ENCODE measurements at places on chromosomes 7 and 10.

- peak; percentile 26 for DNase-seq
Measured at GRCh38 chr10:104435822-104436221, 82.2 kb downstream of the CFAP58 start.

- no peak for DNase-seq
Measured at GRCh38 chr10:94287336-94287735, 75.4 kb downstream of the NOC3L start.

- DNase-seq, result no peak
Measured at GRCh38 chr7:28292834-28293526, 112.4 kb upstream of the JAZF1 start.

GRCh38 chr10:58350619-58351323 lies 16.0 kb downstream of the UBE2D1 start:
- no peak for DNase-seq

- no peak for DNase-seq
Measured at GRCh38 chr10:7550013-7550412, 116.8 kb downstream of the ITIH5 start.

GRCh38 chr7:43876976-43877745 lies 7.8 kb upstream of the MRPS24 start:
- no peak for DNase-seq

DNA sequence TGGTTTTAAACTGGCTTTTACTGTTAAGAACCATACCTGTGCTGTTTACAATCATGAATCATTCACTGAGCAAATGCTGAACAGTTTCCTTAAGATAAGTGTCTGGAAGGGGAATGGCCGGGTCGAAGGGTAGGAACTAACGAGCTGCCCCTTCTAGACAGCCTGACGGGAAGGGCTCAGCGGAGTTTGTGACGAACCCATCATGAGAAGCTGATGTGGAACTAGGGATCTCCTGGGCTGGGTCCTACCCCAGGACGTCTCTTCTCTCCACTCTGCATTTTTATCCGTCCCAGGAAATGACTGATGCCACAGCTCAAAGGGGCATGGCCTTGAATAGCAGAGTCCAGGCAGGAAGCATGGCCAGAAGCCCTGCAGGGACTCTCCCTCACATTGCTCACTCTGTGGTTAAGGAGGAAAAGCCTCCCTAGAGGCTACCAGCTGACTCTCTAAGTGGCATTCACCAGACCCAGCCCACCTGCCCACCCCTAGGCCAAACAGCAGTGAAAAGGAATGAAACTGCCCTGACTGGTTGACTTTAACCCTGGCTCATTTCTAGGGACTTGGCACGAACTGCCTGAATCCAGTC lies 112.0 kb downstream of the PFKFB3 start:
- DNase-seq, result no peak

- no peak for DNase-seq
Measured at GRCh38 chr7:64183126-64183742, 23.8 kb upstream of the ZNF735 start.

DNA sequence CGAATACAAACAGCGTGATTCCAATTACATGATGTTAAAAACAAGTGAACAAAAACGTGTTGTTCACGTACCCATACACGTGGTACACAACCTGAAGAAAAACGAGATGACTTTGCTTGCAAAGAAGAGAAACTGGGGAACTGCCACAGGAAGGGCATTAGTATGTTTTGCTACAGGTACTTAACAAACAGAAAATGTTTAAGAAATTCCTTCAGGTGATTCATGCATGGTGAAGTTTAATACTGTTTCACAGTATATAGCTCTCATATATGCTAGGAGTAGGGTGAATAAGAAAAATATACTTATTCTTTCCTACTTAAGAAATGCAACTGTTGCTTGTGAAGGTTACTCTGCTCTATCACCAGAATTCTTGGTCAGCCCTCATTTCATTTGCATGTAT lies 9.8 kb downstream of the SEC61G start:
- DNase-seq, result no peak

GRCh38 chr10:73093922-73094850 lies 2.5 kb downstream of the P4HA1 start:
- no peak for DNase-seq

DNA sequence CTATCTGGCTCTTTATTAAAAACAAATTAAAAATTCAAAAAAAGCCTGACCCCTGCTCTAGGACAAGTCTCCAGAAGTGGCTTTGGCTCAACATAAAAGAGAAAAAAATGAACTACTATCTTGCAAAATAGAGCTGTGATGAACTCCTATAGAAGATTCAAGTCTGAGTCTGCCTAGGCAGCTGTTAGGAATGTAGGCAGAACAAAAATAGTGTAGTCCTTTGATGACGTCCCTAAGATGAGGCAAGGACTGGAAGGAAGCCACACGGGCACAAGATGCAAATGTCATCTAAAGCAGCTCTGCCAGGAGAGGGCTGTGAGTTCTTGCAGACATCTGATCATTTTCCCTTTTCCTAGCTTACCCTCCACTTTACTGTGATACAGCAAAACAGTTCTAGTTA lies 20.5 kb downstream of the ASNS start:
- DNase-seq, result no peak

DNA sequence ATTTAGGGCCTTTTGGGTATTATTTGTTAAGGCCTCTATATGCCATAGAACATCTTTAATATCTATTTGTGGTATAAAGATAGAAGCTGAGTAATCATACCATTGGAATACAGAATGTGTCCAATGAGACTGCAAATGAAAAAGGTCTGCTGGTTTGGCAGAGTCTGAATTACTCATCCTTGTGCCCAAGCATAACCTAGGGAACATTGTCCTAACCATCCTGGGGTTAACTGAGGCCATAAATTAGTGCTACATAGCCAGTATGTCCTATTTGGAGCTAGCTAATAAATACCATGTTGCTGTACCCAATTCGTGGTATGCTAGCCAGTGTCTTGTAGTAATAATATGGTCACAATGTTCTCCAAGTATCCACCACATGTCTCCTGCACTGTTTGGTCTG lies 117.1 kb downstream of the ANKRD26 start:
- no peak for DNase-seq

DNA sequence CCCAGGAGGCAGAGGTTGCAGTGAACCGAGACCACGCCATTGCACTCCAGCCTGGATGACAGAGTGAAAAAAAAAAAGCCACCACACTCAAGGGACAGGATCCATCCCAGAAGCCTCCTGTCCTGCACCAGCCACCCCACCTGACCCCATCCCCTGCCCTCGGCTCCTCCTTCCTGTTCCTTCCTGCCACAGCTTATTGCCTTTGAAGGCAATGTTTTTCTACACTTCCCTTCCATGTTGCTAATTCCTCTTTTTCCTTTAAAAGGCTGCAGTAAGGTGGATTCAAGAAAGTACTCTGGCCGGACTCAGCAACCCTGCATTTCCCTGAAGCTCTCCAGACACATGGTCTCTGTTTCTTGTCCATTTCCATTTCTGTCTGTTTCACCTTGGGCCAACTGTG lies 80.9 kb downstream of the FAM171A1 start:
- DNase-seq, result no peak

- no peak for DNase-seq
Measured at GRCh38 chr7:15682111-15682510, 4.4 kb downstream of the MEOX2 start.

- DNase-seq, result no peak
Measured at GRCh38 chr7:70920876-70921275, 211.1 kb upstream of the GALNT17 start.

- DNase-seq, result peak; percentile 55
Measured at GRCh38 chr7:116180302-116180701, 30.0 kb upstream of the TES start.

DNA sequence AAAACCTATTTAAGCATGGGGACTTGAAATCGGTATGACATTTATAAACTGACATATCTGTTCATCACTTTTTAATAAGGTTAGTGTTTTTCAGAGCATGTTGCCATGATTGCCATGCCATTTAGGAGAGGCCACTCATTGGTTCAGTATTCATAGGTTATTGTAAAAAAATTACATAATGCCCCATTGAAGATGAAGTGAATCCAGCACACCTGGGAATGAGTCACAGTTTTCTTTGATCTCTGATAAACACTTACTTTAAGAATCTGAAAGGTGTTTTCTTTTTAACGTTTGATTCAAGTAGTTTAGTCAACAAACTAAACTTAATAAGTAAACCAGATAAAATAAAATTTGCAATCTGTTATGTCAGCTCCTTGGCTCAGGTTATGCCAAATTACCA lies 278.3 kb downstream of the ARL4A start:
- no peak for DNase-seq

DNA sequence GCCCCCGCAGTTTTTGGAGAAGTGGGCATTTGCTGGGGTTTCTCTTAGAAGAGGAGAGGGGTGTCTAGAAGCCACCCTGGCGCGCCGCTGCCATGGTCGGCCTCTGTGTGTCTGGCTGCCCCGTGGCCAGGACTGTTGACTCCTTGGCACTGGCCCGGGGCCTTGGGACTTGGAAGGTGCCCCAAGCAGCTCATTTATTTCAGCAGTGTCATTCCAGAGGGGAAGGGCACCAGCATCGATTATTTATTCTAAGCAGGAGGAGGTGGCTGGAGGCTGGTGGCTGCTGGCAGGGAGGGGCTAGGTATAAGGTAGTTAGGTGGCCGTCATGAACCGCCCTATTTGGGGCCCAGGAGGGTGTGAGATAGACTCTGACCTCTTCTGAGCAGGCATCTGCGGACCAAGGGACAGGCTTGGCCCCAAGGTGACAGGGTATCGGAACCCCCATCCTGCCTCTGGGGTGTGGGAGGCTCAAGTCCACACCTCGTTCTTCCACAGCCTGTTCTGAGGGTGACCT lies 1.6 kb downstream of the GTF2IRD1 start:
- no peak for DNase-seq

GRCh38 chr10:49361735-49362568 lies 33.9 kb downstream of the DRGX start:
- no peak for DNase-seq

DNA sequence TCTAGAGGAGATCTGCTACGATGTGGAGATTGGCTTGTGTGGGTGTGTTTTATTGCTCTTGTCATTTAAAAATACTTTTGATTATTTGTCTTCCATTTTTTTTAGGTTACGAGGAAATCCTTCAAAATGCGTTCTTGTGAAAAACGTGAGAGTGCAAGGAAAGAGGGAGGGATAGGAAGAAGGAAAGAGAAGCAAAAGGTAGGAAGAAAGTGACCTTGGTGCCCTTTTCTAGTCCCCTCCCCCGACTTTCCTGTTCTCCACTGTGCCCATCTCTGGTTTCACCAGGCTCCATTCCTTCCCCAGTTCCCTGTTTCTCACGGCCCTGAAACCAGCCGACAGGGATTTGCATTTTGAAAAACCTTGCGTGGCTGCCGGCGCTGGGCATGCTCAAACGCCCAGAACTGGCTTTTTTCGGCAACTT lies 506 bp upstream of the GNAI1 start:
- DNase-seq, result no peak

DNA sequence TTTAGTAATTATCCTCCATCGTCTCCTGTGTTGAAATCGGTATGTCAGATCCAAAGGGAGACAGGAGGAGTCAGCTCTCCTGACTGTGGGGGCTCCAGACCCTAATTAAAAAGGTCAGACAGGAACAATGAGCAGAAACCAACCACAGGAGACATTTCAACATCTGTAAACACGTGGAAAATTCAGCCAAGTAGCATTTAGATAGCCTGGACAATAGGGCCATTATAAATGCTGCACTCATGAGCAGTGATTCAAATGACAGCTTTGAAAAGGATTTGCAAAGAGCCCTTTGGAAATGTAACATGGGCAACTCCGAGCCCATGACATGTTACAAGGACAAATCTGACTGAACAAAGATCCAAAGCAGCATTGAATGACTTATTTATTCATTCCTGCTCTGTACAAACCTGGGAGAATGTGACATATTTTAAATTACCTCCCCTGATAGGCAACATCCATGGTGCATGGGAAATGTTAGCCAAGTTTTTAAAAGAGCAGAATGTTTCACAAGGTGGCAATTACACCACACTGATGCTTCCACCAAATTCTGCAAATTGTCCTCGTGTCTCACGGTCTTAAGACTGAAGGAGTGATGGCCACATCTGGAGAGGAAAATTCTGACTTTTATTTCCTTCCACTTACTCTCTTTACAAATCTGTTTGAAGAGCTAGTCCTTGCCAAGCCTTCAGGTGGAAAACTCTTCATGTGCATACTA lies 113.3 kb upstream of the KMT2E start:
- no peak for DNase-seq

- no peak for DNase-seq
Measured at GRCh38 chr7:25750744-25751508, 401.1 kb upstream of the NFE2L3 start.

- DNase-seq, result no peak
Measured at GRCh38 chr7:151540146-151540545, 20.5 kb upstream of the RHEB start.

DNA sequence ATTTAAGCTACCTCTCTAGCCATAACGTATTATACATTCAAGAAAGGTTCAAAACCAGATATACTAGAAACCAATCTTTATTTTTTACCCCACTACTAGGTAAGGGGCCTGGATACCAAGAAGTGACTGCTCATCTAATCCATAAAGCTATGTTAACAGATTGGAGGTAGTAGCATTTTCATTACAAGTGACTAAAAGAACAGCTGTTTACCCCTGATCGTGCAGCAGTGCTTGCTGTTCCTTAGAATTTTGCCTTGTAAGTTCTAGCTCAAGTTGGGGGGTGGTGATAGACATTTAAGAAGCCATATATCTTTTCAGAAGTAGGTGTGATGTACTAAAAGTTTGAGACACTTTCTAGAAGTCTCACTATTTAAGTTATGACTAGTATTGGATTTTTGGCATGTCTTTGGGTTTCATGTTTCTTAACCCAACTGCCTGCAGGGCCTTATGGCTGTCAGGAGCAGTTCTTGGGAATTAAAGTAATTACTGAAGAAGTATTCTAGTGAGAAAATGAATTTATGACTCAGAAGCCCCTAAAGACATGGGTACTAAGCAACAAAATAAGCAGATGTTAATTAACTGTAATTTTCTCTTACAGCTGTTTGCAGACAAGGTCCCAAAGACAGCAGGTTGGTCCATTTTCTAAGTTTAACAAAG lies 2.3 kb downstream of the PPIA start:
- DNase-seq, result no peak

- DNase-seq, result no peak
Measured at GRCh38 chr7:121202125-121202524, 126.7 kb upstream of the WNT16 start.

DNA sequence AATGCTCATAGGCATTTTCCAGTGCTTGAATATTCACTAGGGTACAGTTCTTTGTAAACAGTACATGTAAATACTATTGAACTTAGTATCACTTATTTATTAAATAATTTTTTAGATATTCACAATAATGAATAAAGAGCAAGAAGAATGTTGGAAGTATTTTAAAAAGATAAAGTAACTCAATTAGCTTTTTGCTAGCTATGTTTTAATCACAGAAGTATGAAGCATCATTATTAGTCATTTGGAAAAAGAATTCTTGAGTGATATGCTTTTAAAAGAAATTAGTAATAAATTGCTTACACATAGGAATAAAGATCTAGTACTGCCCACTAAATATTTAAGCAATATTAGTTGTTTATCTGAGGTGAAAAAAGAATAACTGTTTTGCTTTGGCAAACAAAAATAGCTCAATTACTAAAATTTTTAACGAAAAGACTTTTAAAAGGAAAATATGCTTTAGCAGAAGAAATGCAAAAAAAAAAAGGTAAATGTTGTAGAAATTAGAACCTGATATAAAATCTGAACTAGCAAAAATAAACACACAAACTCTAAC lies 66.5 kb downstream of the SGMS1 start:
- DNase-seq, result no peak

Data from fibroblast of the conjunctiva (primary cell).